IMR-90 (cell line): ENCODE measurements at places on chromosomes 1 and 21. TPM values are rescaled to one million over a fixed set of nuclear protein-coding genes. Genes with fewer than 3 reads are reported as not detected.

- no peak for DNase-seq
Observed at GRCh38 chr1:109412551-109412950, 13.7 kb downstream of the PSMA5 start.

DNA sequence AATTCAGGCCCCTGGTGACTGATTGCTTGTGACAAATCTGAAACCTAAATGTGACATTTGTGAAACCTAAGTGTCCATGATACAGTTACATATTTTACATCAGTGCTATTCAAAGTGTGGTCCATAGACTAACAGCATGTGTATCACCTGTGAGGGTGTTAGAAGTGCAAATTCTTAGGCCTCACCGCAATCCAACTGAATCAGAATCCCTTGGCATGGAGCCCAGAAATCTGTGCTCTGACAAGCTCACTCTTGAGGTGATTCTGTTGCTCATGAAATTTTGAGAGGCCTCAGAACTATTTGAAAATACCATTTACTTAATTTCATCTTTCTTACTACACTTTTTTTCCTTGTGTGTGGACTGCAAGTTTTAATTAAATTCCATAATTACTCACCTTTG, 587.9 kb downstream of the ADGRL2 start:
- peak; percentile 3 for DNase-seq

- DNase-seq: peak; percentile 88
Observed at GRCh38 chr1:29688471-29689365, 452.4 kb downstream of the PTPRU start.

DNA sequence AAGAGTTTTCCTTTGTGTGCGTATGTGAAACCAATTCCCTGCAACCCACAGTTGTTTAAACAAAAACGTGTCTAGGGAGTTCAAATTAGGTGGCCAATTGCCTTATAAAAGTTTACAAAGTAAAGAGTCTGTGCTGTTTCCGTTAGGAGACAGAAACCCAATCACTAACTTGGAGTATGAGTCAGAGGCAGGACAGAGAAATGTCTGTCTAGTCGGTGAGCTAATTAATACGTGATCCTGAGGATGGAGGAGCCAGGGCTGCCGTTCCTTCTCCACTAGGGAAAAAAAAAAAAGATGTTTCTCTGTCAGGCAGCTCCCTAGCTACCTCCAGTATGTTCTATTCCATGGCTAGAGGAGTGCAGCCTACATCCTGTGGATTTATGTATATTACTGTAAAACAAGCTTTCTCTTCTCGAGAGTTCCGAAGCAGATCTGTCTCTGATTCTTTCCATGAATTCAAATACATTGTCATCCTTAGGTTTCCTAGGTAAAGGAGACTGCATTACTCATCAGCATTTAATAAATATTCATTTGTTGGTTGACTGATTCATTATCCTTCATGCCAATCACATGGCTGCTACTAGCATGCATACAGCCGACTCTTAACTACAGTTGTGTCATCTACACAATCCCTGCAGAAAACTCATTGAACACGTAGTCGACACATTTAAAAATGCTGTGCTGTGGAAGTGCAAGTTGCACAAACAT, 430.6 kb downstream of the KIF26B start:
- peak; percentile 84 for DNase-seq

DNA sequence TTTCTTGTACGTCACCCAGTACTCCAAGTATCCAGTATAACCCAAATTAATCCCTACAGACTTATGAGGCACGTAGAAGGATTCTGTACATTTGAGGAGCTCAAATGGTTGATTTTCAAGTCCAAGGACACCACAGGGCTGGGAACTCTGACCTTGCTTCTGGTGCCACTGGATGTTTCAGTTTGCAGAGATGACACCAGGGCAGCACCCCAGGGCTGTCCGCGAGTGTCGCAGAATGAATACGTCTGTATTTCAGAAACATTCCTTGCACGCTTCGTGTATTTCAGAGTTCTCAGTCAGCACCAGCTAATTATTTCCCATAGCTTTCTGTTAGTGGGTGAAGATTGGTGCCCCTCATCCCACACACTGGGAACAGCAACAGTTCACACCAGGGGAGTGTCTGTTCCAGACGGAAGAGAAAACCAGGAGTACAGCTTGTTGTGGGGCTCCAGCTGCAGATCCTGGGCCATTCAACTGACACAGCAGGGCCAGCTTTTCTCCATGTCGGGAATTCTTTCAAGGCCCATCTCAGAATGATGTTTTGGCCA, 159.2 kb downstream of the RHOU start:
- DNase-seq: no peak

DNA sequence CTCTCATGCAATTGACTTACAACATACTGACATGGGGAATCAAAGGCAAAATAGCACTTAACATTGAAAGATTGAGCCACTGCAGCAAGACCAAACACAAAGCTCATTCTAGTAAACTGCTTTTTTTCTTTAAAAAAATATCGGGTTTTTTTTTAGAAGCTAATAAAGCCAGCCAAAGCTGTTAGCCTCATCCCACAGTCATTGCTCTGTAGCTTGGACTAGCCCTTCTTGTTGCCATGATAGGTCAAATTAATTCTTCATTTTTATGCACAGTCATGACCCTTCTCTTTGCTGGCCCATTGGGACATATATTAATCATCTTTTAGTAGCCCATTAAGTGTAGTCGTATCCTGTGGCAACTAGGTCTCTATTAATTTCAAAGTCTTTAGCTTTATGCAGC, 231.3 kb downstream of the ADGRL2 start:
- no peak for DNase-seq

DNA sequence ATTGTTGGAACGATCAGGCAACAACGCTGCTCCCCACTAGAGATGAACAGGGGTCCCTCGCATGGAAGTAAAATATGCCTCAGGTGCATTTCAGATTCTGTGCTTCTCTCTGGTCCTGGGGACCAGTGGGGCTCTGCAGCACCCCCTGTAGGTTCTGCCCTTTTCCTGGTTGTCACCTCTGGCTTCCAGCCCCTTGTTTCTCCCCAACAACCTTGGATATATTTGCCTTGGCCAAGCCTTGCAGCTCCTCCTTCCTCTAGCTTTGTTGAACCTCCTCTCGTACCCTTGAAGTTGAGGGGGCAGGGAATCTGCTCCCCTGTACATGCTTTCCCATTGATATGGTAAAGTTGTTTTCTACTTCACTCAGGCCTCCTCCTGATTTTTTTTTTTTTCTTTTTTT, 5.4 kb upstream of the RGSL1 start:
- no peak for DNase-seq

GRCh38 chr21:45699251-45699942, 55.9 kb downstream of the PCBP3 start:
- DNase-seq: no peak

- no peak for DNase-seq
Observed at GRCh38 chr1:84403347-84403746, 5.1 kb downstream of the DNASE2B start.

- DNase-seq: no peak
Observed at GRCh38 chr1:79660129-79660528, 653.6 kb upstream of the ADGRL4 start.

DNA sequence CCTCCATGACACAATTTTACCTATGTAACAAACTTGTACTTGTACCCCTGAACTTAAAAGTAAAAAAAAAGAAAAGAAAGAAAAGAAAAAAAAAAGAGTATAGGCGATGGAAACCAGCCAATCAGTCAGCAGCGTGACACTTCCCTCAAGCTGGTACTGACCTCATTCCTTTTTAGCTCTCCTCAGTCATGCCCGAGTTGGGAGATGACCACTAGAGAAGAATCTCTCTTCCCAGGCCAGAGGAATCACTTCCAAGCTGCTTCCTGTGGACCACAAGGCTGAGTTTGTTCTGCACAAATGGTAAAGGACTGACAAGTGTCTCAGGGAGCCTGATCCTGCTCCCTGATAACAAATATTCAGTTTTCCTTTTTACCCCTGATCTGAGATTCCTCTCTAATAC, 313.5 kb upstream of the ESRRG start:
- no peak for DNase-seq

DNA sequence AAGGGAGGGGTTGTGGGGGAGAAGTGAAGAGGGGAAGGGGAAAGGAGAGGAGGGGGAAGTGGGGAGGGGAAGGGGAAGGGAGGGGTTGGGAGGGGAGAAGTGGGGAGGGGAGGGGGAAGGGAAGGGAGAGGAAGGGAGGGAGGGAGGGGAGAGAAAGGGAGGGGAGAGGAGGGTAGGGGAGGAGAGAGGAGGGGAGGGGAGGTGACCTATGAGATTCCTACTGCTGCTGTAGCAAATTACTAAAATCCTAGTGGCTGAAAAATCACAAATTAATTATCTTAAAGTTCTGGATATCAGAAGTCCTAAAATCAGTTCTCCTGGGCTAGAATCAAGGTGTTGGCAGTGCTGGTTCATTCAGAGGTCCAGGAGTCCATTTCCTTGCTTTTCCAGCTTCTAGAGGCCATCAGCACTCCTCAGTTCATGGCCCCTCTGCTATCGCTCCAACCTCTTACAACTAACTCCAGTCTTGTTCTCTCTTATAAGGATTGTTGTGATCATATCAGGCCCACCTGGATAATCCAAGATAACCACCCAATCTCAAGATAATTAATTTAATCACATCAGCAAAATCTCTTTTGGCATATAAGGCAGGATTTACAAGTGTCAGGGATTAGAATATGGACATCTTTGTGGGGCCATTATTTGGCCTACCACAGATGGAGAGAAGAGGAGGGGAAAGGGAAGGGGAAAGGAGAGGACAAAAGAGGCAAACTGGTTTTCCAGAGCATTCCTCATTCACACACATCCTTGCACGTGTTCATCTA, 30.4 kb upstream of the KANK4 start:
- no peak for DNase-seq

DNA sequence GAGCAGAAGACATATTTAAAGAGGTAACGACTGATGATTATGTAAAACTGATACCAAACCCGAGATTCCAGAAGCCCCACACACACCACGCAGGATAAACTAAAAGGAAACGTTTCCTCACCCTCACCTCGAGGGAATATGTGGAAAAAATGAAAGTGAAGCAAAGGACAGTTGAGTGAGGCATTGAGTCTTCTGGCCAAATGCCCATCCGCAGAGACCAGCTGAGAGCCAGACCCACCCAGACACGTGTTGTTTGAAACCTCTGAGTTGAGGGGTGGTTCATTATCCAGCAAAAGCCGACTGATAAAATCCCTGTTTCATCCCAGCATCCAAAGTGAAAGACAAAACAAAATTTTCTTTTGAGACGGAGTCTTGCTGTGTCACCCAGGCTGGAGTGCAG, 29.6 kb upstream of the PCBP3 start:
- DNase-seq: no peak

DNA sequence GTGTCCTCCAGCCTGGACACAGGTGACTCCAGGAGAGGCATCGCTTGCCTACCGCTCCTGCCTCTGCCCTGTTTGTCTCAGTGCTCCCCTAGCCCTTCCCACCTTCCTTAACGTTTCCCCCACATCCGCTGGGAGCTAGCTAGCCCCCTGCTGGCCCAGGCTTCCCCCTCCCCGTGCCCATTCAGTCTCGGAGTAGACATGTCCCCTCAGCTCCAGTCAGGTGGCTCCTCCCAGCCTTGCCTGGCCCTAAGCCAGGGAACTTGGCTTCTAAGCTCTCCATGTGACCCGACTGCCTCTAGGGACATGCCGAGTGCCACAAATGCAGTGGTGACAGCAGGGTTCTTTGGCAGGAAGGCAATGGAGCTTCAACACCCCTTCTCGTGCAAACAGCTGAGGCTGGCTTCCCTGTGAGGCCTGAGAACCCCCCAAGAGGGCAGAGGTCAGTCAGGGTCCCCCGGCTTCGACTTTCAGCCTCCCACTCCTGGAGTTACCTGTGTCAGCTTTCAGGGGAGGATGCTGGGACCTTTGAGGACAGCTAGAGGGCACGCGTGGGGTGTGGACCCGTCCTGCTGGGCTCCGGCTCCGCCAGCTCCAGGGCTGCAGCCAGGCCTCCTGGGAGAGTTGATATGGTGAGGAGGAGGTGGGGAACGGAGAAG, 16.2 kb downstream of the DRAXIN start:
- DNase-seq: no peak

DNA sequence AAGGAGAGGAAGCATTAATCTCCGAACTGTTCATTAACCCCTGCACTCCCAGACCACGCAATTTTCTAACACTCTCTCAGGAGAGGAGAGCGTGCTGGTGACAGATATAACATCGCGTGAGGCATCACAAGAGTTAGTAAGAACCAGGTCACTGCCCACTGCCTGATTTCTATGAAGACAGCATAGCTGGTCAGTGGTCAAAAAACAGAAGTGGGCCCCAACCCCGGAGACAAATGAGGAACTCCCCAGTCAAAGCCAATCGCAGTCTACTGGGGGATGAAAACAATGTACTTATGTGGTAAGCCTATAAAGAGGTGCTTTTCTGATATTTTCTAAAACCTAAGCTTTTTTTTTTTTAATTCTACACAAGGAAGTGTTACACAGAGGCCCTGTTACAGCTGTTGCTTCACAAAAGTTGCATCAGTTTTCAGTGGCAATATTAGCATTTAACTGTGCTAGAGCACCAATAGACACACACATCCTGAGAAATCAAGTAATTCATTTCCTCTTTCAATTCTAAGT, 231.8 kb upstream of the IRF2BP2 start:
- peak; percentile 30 for DNase-seq

DNA sequence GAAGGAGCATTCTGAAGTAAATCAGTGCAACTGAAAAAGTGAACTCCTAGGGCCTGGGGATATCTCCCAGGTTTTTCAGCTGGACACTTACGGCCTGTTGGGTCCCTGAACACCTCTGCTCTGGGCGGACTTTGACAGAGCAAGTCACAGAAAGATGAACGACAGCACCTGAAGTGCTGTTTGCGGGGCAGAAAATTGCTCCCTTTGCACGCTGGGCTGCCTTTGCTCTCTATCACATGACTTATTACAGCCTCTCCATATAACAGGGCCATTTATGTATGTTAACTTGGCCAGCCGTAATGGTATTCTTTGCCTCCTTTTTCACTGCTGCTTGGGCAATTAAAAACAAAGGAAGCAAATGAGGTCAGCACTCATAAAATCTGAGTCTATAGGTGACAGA, 332.9 kb downstream of the BARHL2 start:
- DNase-seq: no peak

DNA sequence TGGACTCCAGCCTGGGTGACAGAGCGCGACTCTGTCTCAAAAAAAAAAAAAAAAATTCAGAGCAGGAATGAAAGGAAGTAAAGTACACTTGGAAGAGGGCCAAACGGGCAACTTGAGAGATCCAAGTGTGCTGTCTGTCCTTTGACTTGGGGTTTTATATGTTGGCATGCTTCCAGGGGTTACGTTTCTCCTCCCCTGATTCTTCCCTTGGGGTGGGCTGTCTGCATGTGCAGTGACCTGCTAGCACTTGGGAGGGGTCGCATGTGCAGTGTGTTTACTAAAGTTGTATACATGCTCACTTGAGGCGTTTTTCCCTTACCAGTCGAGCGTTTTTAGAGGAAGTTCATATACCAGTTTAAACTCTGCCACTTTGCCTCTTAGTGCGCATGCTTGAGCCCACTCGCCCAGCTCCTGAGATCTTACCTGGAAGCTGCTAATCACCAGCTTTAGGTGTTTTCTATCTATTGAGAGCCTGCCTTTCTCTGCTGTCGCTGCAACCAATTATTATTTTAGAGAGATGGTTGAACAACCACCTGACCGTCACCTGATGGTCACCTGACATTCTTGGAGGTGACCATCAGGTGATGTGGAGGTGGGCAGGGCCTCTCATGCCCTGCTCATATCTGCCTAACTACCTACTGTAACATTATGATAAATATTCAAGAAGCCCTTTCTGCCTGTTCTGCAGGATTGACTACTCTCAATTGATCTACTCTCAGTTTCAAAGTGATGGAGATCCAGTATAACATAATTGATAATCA, 140.1 kb downstream of the MACF1 start:
- no peak for DNase-seq

Gene LY9
- not detected in 2 replicates for total RNA-seq

Gene GNAT2
- total RNA-seq: 0.28 and 0.36 TPM in 2 replicates

Gene ESRRG
- total RNA-seq: 0.54 and 0.56 TPM in 2 replicates

Gene LRRC39
- total RNA-seq: 0.36 and 0.56 TPM in 2 replicates

Gene SGIP1
- total RNA-seq: 27.1 and 43.6 TPM in 2 replicates

Gene TTC39A
- 0.28 and 0.72 TPM in 2 replicates for total RNA-seq

Gene TSPAN1
- total RNA-seq: 0.18 TPM in 1 of 2 replicates, not detected in the other
